ENCODE measurements at places on chromosomes 11 and 22.

- DNase-seq, result no peak
Observed at GRCh38 chr22:37500745-37501609, 14.8 kb upstream of the MFNG start.

- DNase-seq, result no peak
Observed at GRCh38 chr11:9651899-9652748, 11.8 kb upstream of the SWAP70 start.

DNA sequence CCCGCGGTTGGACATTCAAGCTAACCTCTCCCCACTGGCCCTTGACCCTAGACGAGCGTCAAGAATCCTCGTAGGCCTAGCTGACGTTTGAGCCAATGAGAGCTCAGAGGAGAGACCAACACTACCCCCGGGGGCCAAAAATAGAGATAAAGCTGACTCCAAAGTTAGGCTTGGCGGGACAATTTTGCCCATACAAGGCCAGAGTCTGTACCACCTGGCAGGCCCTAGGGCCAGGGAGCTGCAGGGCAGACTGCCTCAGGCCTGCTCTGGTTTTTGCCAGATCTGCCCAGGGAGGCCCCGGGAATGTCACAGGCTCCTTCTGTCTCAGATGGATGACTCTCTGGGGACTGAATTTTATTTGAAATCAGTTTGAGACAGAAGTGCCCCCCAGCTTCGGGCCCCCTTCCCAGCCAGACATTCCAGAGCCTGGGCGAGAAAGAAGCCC, 40.8 kb upstream of the ACCSL start:
- peak; percentile 22 for DNase-seq

- DNase-seq, result peak; percentile 41
Observed at GRCh38 chr22:50269970-50270665, at the start of gene MAPK11. MAPK11 (minus strand) TSS chr22:50270380; CDS start chr22:50270292, 88 bp downstream.

DNA sequence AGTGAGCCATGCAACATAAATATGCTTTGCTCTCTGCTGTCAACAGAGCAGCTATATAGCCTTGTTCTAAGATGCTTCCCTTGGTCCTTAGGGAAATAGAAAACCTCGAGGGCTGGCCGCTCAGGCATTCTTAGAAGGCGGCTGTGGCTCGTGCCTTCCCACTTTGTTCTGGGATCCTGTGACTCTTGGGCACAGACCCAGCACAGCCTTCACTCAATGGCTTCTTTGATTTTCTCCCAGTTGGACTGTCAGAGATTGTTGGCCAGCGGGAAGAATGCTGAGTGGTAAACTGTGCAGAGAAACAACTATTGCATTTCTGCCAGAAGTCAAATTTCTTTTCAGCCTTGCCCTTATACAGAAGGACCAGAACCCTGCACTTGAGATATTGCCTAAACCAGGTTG, 9.5 kb upstream of the MICAL2 start:
- DNase-seq, result peak; percentile 70

GRCh38 chr11:86914865-86915519, 40.2 kb downstream of the FZD4 start:
- no peak for DNase-seq

DNA sequence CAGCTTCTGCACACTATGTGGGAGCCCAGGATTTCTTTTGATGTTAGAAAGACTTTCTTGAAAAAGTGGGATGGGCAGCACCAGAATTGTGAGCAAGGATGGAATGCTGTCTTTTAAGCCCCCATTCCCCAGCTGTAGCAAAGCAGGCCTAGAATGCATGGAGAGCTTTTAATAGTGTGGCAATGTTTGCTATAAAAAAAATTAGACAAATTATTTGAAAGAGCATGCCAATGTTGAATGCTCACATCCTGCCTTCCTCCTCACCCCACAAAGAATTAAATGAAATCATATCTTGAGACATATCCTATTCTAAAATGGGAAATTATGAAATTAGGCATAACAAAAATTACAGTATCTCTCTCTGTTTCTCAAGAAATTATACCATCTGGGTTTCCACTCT, 154.7 kb downstream of the C11orf91 start:
- DNase-seq, result peak; percentile 85

GRCh38 chr11:76348348-76348747, 32.6 kb downstream of the THAP12 start:
- no peak for DNase-seq

DNA sequence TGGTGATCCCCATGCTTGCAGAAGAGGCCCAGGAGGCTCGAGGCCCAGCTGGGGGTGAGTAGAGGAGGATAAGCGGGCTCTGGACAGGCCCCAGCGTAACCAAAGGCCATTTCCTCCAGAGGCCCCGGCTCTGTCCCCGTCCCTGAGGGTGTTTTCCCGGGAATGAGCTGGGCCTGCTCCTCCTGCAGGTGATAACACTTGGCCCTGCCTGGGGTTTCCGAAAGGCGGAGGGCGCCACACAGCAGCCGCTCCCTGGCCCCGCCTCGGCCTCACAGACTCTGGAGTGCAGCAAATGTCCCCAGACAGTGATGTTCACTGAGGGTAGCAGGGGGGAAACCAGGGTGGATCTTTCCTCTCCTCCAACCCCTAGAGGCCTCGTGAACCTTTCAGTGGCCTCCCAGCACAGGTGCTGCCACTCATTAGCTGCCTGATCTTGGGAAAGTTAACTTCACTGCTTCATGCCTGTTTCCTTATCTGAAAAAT, 10.5 kb upstream of the MGAT3 start:
- no peak for DNase-seq
